ENCODE measurements at places on chromosomes 4 and X.

- H3K36me3 ChIP-seq = no peaks in the 10 kb centered on the region
- no peak for DNase-seq
- no peak overlapping the region for H3K4me3 ChIP-seq
- H3K27ac ChIP-seq = no peak overlapping the region
- H3K27me3 ChIP-seq = no peaks in the 10 kb centered on the region
Observed at GRCh38 chrX:129649268-129650182, 5.2 kb downstream of the APLN start.

- no peaks in the 10 kb centered on the region for H3K27me3 ChIP-seq
- no peaks in the 10 kb centered on the region for H3K4me1 ChIP-seq
Observed at GRCh38 chr4:172680691-172681090, 487.9 kb upstream of the GALNT7 start.

DNA sequence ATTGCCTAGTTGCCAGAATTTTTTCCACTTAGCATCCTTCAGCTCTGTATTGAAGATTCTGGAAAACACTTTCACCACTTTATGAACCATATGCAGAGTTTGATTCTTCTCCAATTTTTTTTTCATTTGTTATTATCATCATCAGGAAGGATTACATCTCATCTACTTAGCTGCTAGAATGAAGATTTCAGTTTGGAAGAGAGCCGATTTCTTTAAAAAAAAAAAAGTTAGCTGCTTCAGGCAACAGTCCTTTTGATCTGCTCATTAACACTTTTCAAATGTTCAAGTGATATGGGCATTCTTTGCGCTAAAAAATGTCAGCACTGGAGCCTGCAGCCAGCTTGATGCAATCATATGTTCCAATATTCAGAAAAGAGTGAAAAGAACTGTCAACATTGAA, 76.2 kb downstream of the ANTXR2 start:
- H3K4me3 ChIP-seq = no peak overlapping the region
- no peak for DNase-seq
- no peak overlapping the region for H3K27ac ChIP-seq
- peaks cover 2% of the 10 kb centered on the region for H3K36me3 ChIP-seq

GRCh38 chrX:133045986-133046385, 50.9 kb downstream of the USP26 start:
- H3K27me3 ChIP-seq = no peaks in the 10 kb centered on the region
- no peak overlapping the region for H3K4me3 ChIP-seq
- H3K4me1 ChIP-seq = no peaks in the 10 kb centered on the region
- H3K36me3 ChIP-seq = no peaks in the 10 kb centered on the region
- no peak for DNase-seq
- H3K27ac ChIP-seq = no peak overlapping the region

DNA sequence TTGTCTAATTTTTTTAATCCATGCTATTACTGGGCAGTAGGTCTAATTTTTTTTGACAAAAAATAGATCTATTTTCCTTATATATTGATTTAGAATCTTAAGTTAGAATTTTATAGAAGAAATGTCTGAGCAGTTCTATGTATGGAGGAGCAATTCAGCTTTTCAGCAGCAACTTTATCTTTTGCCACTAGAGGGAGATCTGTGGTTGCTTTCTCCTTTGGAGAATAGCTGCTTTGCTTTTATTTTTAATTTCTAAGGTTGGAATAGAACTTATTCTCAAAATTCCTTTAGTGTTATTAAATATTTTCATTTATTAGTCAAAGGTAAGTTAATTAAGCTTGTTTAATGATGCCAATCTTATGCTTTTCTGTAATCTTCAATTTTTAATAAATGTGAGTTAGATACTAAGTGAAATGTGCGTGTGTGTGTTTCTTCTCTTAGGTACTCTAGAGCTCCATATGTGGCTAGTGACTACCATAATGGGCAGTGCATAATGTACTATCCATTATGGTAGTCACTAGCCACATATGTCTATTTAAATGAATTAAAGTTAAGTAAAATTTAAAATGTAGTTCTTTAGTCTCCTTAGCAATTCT, 29.3 kb downstream of the FAM199X start:
- no peaks in the 10 kb centered on the region for H3K36me3 ChIP-seq
- no peak for DNase-seq
- no peaks in the 10 kb centered on the region for H3K4me1 ChIP-seq
- H3K27me3 ChIP-seq = no peaks in the 10 kb centered on the region
- no peak overlapping the region for H3K4me3 ChIP-seq

DNA sequence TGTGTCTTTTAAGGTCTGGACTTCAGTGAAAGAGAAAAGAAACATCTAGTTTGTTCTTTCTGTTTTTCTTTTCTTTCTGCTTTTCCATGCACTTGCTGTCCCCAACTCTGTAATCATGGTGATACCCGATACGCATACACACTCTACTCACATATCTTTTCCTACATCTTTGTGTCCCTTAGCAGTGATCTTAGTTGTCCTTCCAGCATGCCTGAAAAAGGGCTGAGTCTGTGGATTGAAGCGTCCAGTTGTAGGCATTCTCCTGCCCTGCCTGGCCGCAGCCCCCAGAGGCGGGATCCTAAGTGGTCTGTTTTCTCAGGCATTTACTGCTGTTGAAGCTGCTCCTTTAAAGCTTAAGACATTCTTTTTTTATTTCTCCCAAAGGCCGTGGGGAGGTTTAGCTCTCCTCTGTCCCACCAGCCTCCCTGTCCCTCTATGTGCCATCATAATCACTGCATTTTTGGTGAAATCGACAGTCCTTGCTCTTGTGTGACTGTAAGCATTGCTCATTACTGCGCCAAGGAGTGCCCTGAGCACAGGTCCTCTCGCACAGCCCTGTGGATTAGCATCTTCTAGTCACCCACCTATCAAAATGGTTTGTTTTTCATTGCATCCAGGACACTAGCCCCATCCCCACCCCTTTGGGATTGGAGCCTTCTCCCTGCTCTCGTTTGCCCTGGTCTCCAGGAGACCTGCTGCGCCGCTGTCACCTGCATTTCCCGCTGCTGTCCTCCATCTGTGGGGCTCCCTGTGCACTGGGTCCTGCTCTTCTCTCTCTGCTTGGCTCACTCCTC, 4.4 kb downstream of the RGS12 start:
- H3K27ac ChIP-seq = no peak overlapping the region
- H3K36me3 ChIP-seq = no peaks in the 10 kb centered on the region
- no peaks in the 10 kb centered on the region for H3K27me3 ChIP-seq
- DNase-seq = no peak
- no peak overlapping the region for H3K4me3 ChIP-seq

GRCh38 chr4:92012899-92013867, 290.6 kb upstream of the GRID2 start:
- H3K27me3 ChIP-seq = no peaks in the 10 kb centered on the region
- H3K4me1 ChIP-seq = no peaks in the 10 kb centered on the region
- H3K4me3 ChIP-seq = no peak overlapping the region
- no peak overlapping the region for H3K27ac ChIP-seq
- DNase-seq = no peak

DNA sequence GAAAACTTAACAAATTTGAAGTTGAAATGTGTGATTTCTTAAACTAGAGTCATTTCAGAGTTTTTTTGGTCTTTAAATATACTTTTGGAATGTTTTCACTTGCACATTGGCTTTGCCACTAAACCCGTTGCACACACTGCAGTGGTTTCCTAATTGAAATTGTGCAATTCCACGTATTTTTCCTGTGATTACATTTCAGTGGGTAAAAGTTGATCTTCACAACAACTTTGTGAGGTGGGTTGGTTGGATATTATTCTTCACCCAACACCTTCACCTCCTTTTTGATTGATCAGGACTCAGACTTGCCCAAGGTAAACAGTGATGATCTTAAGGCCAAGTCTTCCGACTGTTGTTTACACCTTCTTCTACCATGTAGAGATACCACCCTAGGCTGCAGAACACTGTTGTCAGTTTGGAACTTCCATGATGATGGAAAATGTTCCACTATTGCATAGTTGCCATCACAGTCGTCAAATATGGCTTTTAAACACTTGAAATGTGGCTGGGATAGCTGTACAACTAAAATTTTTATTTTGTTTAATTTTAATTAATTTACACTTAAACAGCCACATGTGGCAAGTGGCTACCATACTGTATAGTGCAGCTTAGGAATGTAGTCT, 13.7 kb downstream of the SEPTIN11 start:
- H3K4me1 ChIP-seq = peaks cover 5% of the 10 kb centered on the region
- no peak overlapping the region for H3K27ac ChIP-seq
- H3K4me3 ChIP-seq = no peak overlapping the region
- H3K27me3 ChIP-seq = no peaks in the 10 kb centered on the region
- no peak for DNase-seq

DNA sequence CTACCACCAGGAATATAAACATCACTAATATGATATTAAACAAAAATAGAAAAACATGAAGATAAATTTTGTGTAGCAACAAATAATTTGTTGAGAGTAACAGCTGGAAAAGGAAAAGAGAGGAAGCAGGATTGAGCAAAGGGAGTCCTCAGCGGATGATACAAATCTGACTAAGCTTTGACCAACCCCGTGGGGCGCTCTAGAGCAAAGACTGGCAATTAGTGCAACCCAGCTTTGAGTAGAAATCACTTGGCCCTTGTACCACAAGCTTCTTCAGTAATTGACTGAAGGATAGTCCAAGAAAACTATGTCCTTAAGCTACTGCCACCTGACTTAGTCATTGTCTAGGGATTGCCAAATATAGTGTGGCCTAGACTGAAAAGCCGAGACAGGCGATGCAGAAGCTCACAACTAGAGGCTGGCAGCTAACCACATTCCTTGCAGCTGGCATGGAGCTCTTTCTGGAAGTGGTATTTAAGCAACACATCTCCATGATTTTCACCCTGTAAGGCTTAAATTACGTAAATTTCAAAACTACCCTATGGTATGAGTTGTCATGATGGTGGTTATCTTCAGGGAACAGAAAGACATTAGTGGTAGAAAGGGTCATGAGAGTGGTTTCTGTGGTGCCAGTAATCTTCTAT, 396.0 kb downstream of the PDGFC start:
- no peak overlapping the region for H3K27ac ChIP-seq
- DNase-seq = no peak
- no peak overlapping the region for H3K4me3 ChIP-seq
- no peaks in the 10 kb centered on the region for H3K27me3 ChIP-seq

DNA sequence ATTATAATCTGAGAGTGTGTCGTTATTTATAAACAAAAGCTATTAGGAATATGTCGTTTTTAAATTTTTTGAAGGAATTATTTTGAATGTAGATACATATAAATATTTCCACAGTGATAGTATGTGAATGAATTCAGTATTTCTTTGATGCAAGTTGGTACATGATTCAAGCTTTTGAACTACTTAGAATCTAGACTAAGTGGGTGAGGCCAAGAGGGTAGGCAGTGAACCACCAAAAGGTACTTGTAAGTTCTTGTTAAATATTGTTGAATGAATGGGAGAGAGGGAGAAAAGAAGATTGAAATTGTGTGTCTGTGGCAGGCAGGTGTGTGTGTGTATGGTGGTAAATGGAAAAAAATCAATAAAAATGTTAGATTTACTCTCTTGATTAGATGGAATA, 69.6 kb downstream of the ARFIP1 start:
- DNase-seq = no peak
- H3K27me3 ChIP-seq = no peaks in the 10 kb centered on the region

DNA sequence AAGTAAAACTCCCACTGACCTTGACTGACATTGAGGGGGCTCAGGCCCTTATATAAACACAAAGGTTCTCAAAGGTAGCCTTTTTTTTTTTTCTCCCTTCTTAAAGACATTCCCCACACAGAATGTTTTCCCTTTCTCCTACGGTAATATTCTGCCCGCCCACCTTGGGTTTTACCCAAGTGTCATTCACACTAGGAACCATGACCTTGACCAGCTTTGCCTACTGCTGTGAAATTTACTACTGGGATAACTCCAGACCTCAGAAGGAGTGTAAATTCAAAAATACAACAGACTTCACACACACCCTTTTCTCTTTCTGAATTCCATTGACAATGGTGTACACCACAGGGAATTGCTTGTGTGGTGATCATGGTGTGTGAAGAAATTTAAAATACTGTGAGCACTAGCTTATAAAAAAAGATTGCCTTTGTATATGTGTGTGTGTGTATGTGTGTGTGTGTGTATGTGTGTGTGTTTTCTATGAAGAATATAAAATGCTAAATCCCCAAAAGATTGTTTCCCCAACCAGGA, 589.5 kb upstream of the FTHL17 start:
- no peaks in the 10 kb centered on the region for H3K4me1 ChIP-seq
- peaks cover 9% of the 10 kb centered on the region for H3K27me3 ChIP-seq
- no peak overlapping the region for H3K4me3 ChIP-seq
- H3K27ac ChIP-seq = no peak overlapping the region
- DNase-seq = no peak

GRCh38 chr4:7609316-7609715, 174.6 kb upstream of the PSAPL1 start:
- no peaks in the 10 kb centered on the region for H3K4me1 ChIP-seq
- H3K4me3 ChIP-seq = no peak overlapping the region
- peaks cover 23% of the 10 kb centered on the region for H3K27me3 ChIP-seq
- no peak for DNase-seq
- no peaks in the 10 kb centered on the region for H3K36me3 ChIP-seq

DNA sequence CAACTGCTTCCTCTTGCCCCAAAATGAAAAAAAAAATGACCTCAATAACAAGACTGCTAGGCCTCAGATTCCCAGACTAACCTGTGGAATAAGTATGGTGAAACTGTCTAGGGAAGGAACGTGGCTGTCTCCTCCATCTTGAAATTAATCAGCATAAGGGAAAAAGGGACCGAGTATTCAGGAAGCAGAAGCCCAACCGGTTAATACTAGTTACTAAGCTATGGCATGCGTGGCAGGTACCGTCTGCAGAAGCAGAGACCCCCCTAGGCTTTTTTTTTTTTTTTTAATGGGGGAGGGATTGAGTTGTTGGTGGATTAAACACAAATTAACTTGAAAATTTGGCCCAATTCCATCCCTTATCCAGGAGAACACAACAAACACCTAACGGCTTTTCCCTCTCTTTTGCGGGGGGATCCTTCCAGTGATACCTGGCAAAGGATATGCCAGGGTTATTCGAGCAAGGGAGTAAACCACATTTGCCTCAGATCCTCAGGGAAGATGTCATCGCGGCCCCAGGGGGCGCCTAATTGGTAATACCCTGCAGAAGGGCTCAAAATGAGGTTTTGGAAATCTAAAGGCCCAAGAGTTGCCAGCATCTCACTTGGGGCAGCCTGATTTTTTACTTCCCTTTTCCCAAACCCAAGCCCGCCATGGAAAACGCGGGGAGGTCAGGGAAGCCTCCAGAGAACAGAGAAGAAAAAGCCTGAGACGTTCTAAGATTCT, 893 bp downstream of the RLIM start:
- DNase-seq = no peak
- H3K36me3 ChIP-seq = peaks cover 3% of the 10 kb centered on the region
- H3K4me3 ChIP-seq = peak overlapping the region; percentile 99
- no peaks in the 10 kb centered on the region for H3K27me3 ChIP-seq

- H3K4me3 ChIP-seq = no peak overlapping the region
- no peaks in the 10 kb centered on the region for H3K36me3 ChIP-seq
- H3K27ac ChIP-seq = no peak overlapping the region
Observed at GRCh38 chr4:16019649-16020048, 56.7 kb upstream of the FGFBP2 start.
